ENCODE measurements at places on chromosomes 4 and X. TPM values are rescaled to one million over a fixed set of nuclear protein-coding genes. Genes with fewer than 3 reads are reported as not detected.

The ZMYM3 gene
- 77.5 TPM for total RNA-seq

DNA sequence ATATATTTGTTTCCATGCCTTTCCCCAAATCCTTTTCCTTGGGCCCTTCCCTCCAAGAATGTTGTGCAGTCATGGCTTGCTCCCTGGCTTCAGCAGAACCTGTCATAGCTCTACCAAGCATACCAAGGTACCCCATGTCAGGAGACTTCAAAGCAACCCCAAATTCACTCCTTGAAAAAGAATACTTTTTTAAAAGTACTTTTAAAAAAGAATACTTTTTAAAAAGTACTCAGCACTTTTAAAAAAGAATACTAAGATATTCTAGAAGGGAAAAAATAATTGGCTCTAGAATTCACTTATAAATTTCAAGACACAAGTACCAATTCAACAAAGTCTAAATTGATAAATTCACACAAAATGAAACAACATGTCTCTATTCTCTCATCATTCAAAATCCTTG is 76.0 kb downstream of the NR3C2 start:
- H3K27ac ChIP-seq = no peak overlapping the region
- no peak for DNase-seq
- no peaks in the 10 kb centered on the region for H3K4me1 ChIP-seq
- no peak overlapping the region for H3K4me3 ChIP-seq
- H3K36me3 ChIP-seq = no peaks in the 10 kb centered on the region

The PRRG3 gene
- total RNA-seq = 5.1 TPM

The STAP1 gene
- not detected for total RNA-seq

DNA sequence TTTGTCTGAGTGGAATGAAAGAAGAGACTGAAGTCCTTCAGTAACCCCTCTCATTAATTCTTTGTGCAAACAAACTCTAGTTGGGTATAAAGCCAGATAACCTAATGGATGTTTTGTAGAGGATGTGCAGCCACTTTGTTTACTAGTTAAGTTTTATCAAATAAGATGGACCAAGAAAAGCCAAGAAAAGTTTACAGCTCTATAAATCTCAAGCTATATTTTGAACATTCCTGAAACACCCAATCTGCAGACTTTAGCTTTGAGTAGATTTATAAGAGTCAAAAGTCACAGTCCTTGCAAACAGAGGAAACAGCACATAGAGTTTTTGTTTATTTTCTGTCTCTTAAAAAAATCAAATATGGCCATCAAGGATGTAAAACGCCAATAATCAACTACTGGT is 452.9 kb downstream of the SPRY1 start:
- H3K36me3 ChIP-seq = no peaks in the 10 kb centered on the region

DNA sequence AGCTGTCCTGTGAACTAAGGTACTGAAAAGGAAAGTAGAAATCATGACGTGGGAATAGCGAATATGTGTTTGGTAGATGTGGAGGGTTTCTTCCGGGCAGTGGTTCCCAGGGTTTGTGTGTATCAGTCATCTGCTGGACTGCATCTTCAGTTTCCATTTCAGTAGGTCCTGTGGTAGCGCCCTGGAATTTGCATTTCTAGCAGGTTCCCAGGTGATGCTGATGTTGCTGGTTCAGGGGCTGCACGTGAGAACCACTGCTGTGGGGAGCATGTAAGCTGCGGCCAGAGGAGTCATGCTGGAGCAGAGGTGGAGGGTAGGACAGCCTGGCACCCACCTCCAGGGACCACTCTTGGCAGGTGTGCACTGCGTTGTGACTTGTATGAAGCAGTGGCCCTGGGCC is 47.1 kb downstream of the ARHGAP10 start:
- H3K4me1 ChIP-seq = no peaks in the 10 kb centered on the region
- no peaks in the 10 kb centered on the region for H3K36me3 ChIP-seq

DNA sequence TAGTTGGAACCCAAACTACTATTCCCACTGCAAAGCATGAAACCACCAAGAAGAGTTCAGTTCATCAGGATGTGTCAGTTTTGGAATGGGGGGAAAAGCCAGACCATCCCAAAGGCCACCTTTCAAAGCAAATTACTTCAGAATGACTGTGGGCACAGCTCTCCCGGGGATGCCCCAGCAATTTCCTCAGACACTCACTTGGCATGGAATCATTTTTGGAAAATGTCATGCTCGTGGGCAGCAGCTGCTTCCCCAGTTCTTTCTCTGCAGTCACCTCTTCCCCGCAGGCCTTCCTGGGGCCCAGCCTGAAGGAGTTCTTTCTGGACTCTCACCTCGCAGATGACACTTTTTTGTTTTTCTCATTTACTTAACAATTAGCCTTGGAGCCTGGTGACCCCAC is 350.3 kb downstream of the NR3C2 start:
- no peaks in the 10 kb centered on the region for H3K36me3 ChIP-seq
- no peaks in the 10 kb centered on the region for H3K27me3 ChIP-seq
- no peak for DNase-seq
- no peak overlapping the region for H3K27ac ChIP-seq
- H3K4me3 ChIP-seq = no peak overlapping the region

- H3K27ac ChIP-seq = no peak overlapping the region
- DNase-seq = peak; percentile 9
- H3K36me3 ChIP-seq = peaks cover 12% of the 10 kb centered on the region
- no peak overlapping the region for H3K4me3 ChIP-seq
- no peaks in the 10 kb centered on the region for H3K4me1 ChIP-seq
- no peaks in the 10 kb centered on the region for H3K27me3 ChIP-seq
Measured at GRCh38 chrX:109635146-109635545, 10.2 kb upstream of the KCNE5 start.

The CMC4 gene
- 5.9 TPM for total RNA-seq

The IBSP gene
- not detected for total RNA-seq

DNA sequence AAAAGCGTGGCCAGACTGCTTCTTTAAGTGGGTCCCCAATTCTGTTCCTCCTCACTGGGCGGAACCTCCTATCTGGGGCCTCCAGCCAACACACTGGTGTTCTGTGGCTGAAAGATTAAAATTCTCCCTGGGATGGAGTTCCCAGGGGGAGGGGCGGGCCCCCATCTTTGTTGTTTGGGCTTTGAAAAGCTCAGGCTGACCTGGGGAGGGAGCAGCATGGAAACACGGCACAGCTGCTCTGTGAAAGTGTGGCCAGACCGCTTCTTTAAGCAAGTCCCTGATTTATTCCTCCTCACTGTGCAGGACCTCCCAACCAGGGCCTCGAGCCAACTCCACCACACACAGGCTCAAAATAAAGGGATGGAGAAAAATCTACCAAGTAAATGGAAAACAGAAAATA is 219.5 kb downstream of the TMEM47 start:
- no peaks in the 10 kb centered on the region for H3K36me3 ChIP-seq
- H3K27me3 ChIP-seq = no peaks in the 10 kb centered on the region
- no peak overlapping the region for H3K4me3 ChIP-seq
- no peak overlapping the region for H3K27ac ChIP-seq
- no peaks in the 10 kb centered on the region for H3K4me1 ChIP-seq

- no peak overlapping the region for H3K4me3 ChIP-seq
- no peak overlapping the region for H3K27ac ChIP-seq
- no peaks in the 10 kb centered on the region for H3K27me3 ChIP-seq
- DNase-seq = peak; percentile 59
- peaks cover 11% of the 10 kb centered on the region for H3K4me1 ChIP-seq
- no peaks in the 10 kb centered on the region for H3K36me3 ChIP-seq
Measured at GRCh38 chr4:104064646-104065577, 345.1 kb upstream of the TACR3 start.

GRCh38 chrX:68831405-68832100 is 2.7 kb downstream of the EFNB1 start:
- H3K27me3 ChIP-seq = peaks cover 99% of the 10 kb centered on the region
- no peak for DNase-seq
- H3K4me3 ChIP-seq = peak overlapping the region; percentile 56
- H3K4me1 ChIP-seq = peaks cover 19% of the 10 kb centered on the region
- H3K36me3 ChIP-seq = no peaks in the 10 kb centered on the region
- H3K27ac ChIP-seq = no peak overlapping the region

- H3K27me3 ChIP-seq = no peaks in the 10 kb centered on the region
- H3K36me3 ChIP-seq = no peaks in the 10 kb centered on the region
- H3K4me3 ChIP-seq = no peak overlapping the region
Measured at GRCh38 chr4:70600977-70601376, 8.9 kb downstream of the AMBN start.

GRCh38 chr4:87035881-87036509 is 101.2 kb downstream of the AFF1 start:
- no peaks in the 10 kb centered on the region for H3K36me3 ChIP-seq
- H3K4me3 ChIP-seq = no peak overlapping the region
- peaks cover 44% of the 10 kb centered on the region for H3K4me1 ChIP-seq
- H3K27me3 ChIP-seq = no peaks in the 10 kb centered on the region
- no peak for DNase-seq
- H3K27ac ChIP-seq = peak overlapping the region; percentile 39

The OTUD4 gene
- 40.7 TPM for total RNA-seq

DNA sequence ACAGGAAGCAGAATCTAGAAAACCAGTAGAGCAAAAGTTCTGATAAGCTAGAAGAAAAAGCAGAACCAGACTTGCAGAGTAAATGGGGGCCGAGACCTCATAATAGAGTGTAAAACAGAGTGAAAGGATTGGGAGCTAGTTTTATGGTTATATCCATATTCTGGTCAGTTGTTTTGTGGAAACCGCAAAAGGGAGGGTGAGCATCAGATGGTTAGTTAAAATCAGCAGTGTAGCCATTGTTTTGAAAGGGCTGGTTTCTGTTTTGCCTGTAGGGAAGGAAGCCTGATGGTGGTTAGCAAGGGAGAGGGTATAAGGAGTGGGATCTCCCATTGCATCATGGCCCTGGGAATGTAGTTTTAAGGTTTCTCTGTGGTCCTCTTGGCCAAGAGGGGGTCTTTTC is 17.2 kb upstream of the CCNI start:
- H3K36me3 ChIP-seq = no peaks in the 10 kb centered on the region
- no peak overlapping the region for H3K27ac ChIP-seq
- peaks cover 4% of the 10 kb centered on the region for H3K4me1 ChIP-seq
- no peaks in the 10 kb centered on the region for H3K27me3 ChIP-seq
- H3K4me3 ChIP-seq = no peak overlapping the region

DNA sequence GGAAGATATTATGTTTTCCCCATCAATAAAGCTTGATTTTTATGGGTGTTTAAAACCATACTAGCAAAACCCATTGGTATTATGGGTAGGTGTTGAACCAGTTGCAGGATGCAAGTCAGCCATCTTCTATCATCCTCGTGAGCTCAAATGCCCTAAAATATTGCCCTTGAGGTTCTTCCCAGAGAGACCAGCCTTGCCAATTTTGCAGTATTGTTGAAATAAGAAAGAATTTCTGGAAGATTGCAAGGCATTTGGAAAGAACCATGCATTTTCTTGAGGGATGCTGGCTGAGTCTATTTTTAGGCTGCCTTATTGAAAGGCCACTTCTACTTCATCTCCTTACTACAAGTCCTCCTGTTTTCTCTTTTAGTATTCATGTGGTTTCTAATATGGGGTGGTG is 60.9 kb upstream of the SOD3 start:
- peaks cover 9% of the 10 kb centered on the region for H3K27me3 ChIP-seq
- H3K27ac ChIP-seq = no peak overlapping the region
- peaks cover 23% of the 10 kb centered on the region for H3K36me3 ChIP-seq
- H3K4me3 ChIP-seq = no peak overlapping the region

The SLC6A14 gene
- total RNA-seq = 0.07 TPM

- no peak overlapping the region for H3K4me3 ChIP-seq
- DNase-seq = no peak
- no peaks in the 10 kb centered on the region for H3K36me3 ChIP-seq
- H3K27ac ChIP-seq = no peak overlapping the region
- H3K4me1 ChIP-seq = 0 out of 2 replicates have a peak, but pooled peaks cover 3% of the 10 kb centered on the region
Measured at GRCh38 chr4:163243297-163243981, 76.7 kb upstream of the NAF1 start.

- no peak overlapping the region for H3K4me3 ChIP-seq
- H3K27ac ChIP-seq = no peak overlapping the region
- H3K4me1 ChIP-seq = peaks cover 15% of the 10 kb centered on the region
- DNase-seq = no peak
Measured at GRCh38 chr4:139227729-139228404, 50.8 kb upstream of the ELF2 start.

DNA sequence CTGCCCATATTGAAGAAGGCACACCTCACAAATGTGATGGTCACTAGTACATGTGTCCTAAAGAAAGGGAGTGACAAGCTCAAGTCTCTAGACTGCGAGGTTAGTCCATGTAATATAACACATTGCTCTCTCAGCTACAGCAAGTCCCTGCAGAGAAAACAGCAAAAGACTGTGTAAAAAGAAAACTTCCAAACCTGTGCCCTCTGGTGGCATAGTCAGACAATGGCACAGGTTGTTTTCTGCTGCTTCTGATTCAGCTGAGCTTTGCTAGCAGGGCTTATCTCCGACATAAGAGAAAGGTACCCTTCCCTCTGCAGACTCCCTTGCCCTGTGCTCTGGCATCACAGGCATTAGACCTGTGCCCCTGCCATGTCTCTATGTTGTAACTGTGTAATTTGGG is 1.4 kb upstream of the SERPINA7 start:
- H3K4me3 ChIP-seq = no peak overlapping the region
- no peak overlapping the region for H3K27ac ChIP-seq
- H3K4me1 ChIP-seq = no peaks in the 10 kb centered on the region
- H3K27me3 ChIP-seq = no peaks in the 10 kb centered on the region
- no peaks in the 10 kb centered on the region for H3K36me3 ChIP-seq

DNA sequence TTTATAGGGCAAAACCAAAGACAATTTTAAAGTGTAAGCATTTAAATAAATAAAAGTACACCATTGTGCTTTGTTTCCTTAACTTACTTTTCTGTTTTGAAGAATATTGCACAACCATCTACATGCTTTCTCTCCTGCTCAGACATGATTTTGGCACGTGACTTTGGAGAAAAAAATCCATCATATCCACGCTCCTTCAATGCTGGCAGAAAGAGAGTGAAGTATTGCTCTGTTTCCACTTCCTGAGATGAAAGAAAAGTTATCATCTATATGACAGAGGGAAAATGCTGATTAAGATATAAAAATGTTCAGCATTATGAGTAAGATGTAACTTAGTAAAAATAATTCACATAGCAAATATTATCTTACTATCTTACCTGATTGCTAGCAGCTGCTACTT is 77.1 kb downstream of the CNOT6L start:
- H3K4me3 ChIP-seq = no peak overlapping the region
- H3K27ac ChIP-seq = no peak overlapping the region
- no peaks in the 10 kb centered on the region for H3K27me3 ChIP-seq

The PABPC1L2A gene
- 0.83 TPM for total RNA-seq

DNA sequence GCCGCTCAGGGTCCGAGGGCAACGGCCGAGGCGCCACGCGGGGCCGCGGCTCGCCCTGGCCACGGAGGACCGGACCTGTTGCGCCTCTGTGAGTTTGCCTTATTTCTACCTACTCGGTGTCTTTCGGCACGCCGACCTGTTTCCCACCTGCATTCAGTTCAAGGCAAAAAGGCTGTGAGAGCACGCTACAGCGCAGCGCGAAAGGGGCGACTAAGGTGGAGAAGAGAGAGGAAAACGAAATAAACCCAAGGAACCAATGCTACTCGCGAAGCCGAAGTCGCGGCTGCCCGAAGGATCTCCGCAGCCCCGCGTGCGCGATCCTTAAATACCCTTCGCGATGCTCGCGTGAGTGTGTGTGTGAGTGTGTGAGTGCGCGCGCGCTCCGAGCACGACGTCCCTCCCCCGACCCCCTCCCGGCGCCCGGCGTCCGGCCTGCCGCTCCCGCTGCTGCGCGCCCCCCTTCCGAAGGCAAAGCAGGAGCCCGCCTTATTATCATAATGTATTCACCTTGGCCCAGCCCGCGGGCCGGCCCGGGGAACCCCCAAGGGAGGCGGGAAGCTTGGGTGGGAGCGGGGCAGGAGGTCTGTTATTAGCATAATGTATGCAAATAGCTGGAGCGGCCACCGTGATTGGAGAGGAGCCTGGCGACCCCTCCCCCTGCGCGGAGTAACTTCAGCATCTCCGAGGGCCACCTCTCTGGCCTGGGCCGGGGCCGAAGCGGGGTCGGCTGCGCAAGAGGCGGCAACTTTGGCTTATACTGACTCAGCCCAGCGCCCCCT is at the start of gene COL25A1:
COL25A1 (minus strand) TSS at position 298 of the 779 bp plus-strand sequence.
- H3K4me3 ChIP-seq = peak within 1 kb of the TSS; percentile 70
- peaks cover 16% of the 10 kb centered on the region for H3K4me1 ChIP-seq
- peak within 1 kb of the TSS; percentile 73 for H3K27ac ChIP-seq
- peak; percentile 94 for DNase-seq

Data from WTC11 (cell line).